SK-N-SH treated with all-trans-retinoic acid at 6 μM for 48 hours (cell line): ENCODE measurements at places on chromosomes 2 and 18.
A peak's percentile ranks its signal among the peaks of the same experiment; 100 is the strongest.

GRCh38 chr2:28716265-28716865 is 35.3 kb upstream of the PPP1CB start:
- ATAC-seq, result peak; percentile 92

GRCh38 chr2:229835596-229836283 is 86.1 kb downstream of the TRIP12 start:
- ATAC-seq, result no peak

- peak; percentile 94 for ATAC-seq
These were observed 8.7 kb upstream of the KIAA2012 start for GRCh38 chr2:202064171-202064880.

GRCh38 chr2:113930448-113930847 is 40.6 kb downstream of the ACTR3 start:
- no peak for ATAC-seq

- ATAC-seq, result no peak
These were observed 1.0 kb upstream of the FAM178B start for GRCh38 chr2:96987301-96987909.

GRCh38 chr2:33130054-33130447 is 183.3 kb downstream of the LTBP1 start:
- no peak for ATAC-seq
